ENCODE measurements at places on chromosomes 16 and 17.
A peak's percentile ranks its signal among the peaks of the same experiment; 100 is the strongest.

DNA sequence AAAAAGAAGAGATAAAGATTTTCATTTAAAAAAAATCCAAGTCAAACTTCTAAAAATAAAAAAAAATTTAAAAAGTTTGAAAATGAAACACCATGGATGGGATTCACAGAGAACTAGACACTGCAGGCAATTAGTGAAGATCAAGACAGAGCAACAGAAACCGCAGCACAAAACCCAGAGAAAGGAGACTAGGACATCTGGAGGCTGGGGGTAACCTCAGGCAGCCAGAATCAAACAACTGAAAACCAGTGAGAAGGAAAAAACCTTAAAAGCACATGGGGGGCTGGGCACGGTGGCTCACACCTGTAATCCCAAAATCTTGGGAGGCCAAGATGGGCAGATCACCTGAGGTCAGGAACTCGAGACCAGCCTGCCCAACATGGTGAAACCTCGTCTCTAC, 30.6 kb downstream of the LITAFD start:
- H3K36me3 ChIP-seq, result peaks cover 60% of the 10 kb centered on the region
- no peak overlapping the region for H3K4me3 ChIP-seq
- DNase-seq, result no peak
- no peak overlapping the region for H3K27ac ChIP-seq
- no peaks in the 10 kb centered on the region for H3K27me3 ChIP-seq

GRCh38 chr17:72030067-72030899, 90.5 kb upstream of the SOX9 start:
- no peaks in the 10 kb centered on the region for H3K27me3 ChIP-seq
- DNase-seq, result peak; percentile 41
- peak overlapping the region; percentile 89 for H3K4me3 ChIP-seq
- peak overlapping the region; percentile 45 for H3K27ac ChIP-seq
- peaks cover 9% of the 10 kb centered on the region for H3K4me1 ChIP-seq

GRCh38 chr16:85464383-85465305, 148.5 kb upstream of the GSE1 start:
- peaks cover 5% of the 10 kb centered on the region for H3K27me3 ChIP-seq
- no peak overlapping the region for H3K27ac ChIP-seq
- peak overlapping the region; percentile 3 for H3K4me3 ChIP-seq
- DNase-seq, result no peak
- no peaks in the 10 kb centered on the region for H3K36me3 ChIP-seq
- peaks cover 33% of the 10 kb centered on the region for H3K4me1 ChIP-seq

- peaks cover 34% of the 10 kb centered on the region for H3K4me1 ChIP-seq
- H3K4me3 ChIP-seq, result peak overlapping the region; percentile 92
- peak overlapping the region; percentile 80 for H3K27ac ChIP-seq
- H3K36me3 ChIP-seq, result no peaks in the 10 kb centered on the region
- DNase-seq, result peak; percentile 7
Observed at GRCh38 chr17:60577147-60577915, 22.7 kb upstream of the PPM1D start.

Data from HFFc6 (cell line).